Natural killer cell (primary cell): ENCODE measurements at places on chromosomes 5 and 9.

- DNase-seq: no peak
Observed at GRCh38 chr9:129484352-129485000, 136.4 kb downstream of the C9orf50 start.

DNA sequence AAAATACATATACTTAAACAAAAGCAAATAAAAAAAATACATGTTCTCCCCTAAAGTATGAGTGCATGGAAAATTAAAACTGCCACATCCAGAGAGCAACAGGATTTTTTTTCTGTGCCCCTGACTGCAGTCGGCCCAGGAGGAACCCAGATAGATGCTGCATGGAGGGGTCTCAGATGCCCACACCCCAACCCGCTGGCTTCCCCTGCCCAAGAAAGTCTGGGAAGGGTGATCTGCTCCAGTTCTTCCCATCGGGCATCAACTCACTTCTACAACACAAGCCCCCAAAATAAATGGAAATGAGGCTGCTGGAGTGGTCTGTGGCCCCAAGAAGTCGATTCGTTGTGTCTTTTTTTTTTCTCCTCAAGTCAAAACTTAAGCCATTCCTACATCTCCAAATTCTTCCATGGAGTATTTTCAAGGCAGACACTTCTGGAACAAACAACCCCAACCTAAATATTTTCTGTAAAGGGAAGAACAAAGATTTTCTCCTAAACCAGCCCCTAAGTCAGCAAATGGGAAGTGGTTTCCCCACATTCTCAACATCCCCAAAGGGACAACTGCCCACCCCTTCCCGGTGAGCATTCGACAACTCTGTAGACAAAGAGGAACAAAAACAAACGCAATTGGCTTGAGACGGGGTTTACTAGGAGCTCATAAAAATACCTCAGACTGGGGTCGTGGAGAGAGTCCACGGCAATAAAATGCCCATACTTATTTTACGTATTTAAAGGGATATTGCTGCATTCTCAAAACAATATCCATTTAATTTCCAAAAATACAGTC is 46.7 kb downstream of the ROR2 start:
- no peak for DNase-seq

DNA sequence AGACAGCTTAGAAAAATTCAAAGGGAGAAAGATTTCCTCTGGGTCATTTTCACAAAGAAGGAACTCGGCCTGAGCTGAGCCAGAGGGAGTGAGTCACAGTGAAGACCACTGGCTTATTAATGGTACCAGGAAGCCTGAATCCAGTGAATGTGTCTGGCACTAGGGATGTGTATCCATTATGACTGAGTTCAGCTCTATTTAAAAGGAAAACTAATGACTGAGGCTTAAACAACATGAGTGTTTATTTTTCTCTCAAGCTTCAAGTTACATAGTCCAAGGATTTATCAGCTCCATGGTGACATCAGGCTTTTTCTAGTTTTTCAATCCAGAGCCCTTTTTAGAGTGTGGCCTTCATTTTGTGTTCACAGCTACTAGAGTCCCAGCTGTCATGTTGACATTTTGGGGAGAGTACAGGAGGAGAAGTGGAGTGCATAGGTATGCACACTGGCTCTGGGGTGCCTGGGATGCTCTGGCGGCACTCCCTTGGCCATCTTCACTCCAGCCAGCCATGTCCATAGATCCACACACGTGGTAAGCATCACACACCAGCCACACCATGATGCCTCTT is 159.5 kb upstream of the ERCC6L2 start:
- DNase-seq: no peak

DNA sequence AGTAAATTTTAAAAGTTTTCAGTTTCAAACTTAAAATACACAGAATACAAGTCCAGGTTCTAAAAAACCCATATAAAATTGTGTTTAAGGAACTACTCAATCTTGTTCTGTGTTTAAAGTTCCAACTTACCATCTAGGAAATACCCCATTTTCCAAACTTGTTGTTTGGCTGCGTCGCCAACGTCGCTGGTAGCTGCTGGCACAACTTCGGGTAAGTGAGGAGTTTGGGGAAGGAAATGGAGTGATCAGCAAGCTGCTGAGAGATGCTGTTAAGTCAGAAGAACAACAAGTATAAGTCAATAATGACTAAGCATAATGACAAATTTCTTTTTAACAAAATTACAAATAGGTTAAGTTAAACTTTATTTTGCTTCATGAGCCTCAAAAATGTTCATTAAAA is 71.3 kb upstream of the RAPGEF6 start:
- no peak for DNase-seq

GRCh38 chr9:113509463-113509862 is 45.9 kb downstream of the RGS3 start:
- DNase-seq: no peak

GRCh38 chr9:136409557-136410455 is 608 bp downstream of the ENTR1 start:
- DNase-seq: peak; percentile 61
